Endothelial cell (in vitro differentiated cells): ENCODE measurements at places on chromosomes 12 and 14. TPM values are rescaled to one million over a fixed set of nuclear protein-coding genes. Genes with fewer than 3 reads are reported as not detected.

GRCh38 chr12:47867495-47867941, 37.3 kb downstream of the VDR start:
- DNase-seq, result no peak

GRCh38 chr12:96120359-96121100, 73.6 kb upstream of the ELK3 start:
- no peak for DNase-seq

SDS gene
- not detected for total RNA-seq

DNA sequence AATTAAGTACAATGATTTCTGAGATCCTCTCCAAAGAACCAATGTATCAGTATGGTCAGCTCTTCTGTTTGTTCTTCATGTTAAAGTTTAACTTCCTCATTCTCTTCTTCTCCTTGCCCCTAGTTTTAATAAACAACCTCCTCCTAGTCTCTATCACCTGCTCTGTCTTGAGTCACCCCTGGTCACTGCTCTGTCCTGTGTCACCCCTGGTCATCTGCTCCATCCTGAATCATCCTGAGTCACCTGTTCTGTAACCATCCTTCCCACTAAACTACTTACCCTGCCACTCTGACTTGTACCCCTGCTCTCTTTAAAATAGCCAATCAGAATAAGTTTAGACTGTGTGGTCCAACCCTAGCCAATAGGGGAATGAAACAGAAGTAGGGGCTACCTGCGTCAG, 100.5 kb downstream of the ALG10B start:
- no peak for DNase-seq

GRCh38 chr12:51947246-51947996, 4.1 kb upstream of the ACVR1B start:
- DNase-seq, result no peak

- no peak for DNase-seq
Observed at GRCh38 chr14:89519040-89519439, 102.0 kb upstream of the FOXN3 start.

GSKIP gene
- 27.6 TPM for total RNA-seq

GIT2 gene
- total RNA-seq, result 89.1 TPM

- no peak for DNase-seq
Observed at GRCh38 chr12:98808243-98808875, 163.3 kb downstream of the APAF1 start.

GRCh38 chr12:118060301-118061010, 523 bp downstream of the WSB2 start:
- peak; percentile 45 for DNase-seq

DNA sequence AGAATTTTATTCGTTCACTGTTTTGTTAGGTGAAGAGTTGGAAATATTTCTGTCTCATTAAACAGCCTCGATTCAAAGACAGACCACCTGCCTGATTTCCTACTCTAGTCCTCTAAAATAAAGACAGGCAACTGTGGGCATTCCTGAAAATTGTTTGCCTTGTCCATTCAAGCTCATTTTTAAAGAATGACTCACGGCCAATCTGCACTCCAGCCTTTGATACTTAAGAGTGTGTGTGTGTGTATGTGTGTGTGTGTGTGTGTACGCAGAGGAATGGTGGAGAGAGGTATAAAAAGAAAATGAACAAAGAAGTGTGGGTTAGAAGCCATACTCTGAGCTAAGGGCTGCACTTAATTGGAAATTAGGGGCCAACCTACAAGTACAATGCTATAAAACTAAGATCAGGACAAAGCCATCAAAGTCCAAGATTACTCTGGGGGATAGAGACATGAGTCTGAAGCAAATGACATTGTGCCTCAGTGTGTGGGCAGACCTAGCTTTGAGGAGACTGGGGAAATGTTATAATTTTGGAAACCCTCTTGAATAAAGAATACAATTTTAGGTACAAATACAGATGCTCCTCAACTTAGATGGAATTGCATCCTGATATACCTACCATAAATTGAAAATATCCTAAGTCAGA, 45.6 kb upstream of the SOCS2 start:
- DNase-seq, result no peak

- no peak for DNase-seq
Observed at GRCh38 chr14:74924061-74924460, 1.0 kb upstream of the RPS6KL1 start.

DNA sequence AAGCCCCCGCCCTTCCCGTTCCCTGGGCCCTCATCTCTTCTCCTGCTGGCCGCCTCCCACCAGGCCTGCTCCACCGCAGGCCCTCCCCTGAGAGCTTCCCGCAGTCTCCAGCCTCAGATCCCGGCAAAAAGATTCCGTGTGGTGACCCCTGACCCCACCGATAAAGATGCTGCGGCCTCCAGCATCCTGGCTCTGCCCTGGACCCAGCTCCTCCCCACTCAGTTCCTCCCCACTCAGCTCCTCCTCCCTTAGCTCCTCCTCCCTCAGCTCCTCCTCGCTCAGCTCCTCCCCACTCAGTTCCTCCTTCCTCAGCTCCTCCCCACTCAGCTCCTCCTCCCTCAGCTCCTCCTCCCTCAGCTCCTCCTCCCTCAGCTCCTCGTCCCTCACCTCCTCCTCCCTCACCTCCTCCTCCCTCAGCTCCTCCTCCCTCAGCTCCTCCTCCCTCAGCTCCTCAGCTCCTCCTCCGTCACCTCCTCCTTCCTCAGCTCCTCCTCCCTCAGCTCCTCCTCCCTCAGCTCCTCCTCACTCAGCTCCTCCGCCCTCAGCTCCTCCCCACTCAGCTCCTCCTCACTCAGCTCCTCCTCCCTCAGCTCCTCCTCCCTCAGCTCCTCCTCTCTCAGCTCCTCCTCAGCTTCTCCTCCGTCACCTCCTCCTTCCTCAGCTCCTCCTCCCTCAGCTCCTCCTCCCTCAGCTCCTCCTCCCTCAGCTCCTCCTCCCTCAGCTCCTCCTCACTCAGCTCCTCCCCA, 17.0 kb downstream of the NOC4L start:
- DNase-seq, result no peak

DNA sequence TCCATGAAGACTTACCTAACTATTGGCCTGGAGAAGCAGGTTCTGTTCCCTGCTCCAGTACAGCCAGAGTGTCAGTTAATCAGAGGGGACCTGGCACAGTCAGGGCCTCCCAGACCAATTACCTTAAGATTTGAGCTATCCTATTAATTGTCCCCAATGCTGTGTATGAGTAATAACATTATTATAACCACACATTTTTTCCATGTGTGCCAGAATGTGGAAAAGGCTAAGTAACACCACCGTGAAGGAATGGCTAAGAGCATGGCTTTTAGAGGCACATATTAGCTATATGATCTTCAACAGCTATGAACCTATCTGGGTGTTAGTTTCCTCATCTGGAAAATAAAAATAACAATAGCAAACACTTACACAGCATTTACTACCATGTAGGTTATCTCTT, 111.1 kb upstream of the RAP1B start:
- DNase-seq, result no peak

- no peak for DNase-seq
Observed at GRCh38 chr12:132773077-132773955, 11.7 kb upstream of the ANKLE2 start.

DNA sequence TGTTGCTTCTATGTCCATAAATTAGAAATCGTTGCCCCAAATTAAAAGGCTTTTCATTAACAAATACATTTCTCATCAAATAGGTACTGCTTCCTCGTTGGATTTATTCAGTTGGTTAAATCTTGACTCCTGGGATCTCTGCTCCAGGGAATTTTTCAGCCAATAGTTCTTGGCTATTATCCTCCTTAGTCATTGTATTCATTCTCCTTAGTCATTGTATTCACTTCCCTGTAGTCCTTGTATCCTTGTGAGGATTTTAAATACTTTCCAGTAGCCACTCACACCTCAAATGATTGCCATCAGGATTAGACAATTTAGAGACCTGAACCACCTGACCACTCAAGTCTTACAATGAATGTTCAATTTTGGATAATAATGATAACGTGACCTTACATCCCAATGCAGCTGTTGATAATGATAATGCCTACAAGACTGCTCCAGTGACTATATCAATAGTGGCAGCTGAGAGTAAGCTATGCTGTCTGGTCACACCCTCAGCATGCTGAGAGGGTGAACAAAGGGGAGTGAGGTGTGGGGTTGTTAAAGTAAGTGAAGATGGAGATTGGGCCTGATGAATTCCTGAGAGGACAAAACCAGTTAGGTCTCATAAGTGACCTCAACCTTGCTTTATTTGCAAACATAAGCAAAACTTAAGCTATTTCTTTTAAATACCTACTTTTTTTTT, 193.7 kb upstream of the RTL1 start:
- DNase-seq, result no peak

- DNase-seq, result no peak
Observed at GRCh38 chr12:17108877-17109541, 503.0 kb upstream of the LMO3 start.

DNA sequence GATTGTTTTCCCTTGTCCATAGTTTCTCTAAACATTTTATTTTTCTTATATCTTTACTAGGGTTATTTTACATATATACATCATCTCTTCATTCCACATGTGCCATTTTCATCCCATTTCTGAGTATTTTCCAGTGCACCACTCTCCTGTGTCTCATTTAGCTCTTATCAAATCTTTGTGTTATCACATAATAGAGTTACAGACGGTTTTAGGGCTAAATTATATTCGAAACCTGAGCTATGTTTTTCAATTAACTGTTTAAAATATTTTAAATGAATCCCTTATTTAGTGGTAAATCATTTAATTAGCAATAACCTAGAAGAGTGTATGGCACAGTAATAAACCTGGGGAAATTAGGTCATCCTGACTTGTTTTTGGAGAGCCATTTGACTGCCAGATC, 160.4 kb upstream of the DCN start:
- DNase-seq, result no peak

- peak; percentile 86 for DNase-seq
Observed at GRCh38 chr12:107317751-107318555, 224.6 kb upstream of the CRY1 start.

CORO1C gene
- 380 TPM for total RNA-seq

DNA sequence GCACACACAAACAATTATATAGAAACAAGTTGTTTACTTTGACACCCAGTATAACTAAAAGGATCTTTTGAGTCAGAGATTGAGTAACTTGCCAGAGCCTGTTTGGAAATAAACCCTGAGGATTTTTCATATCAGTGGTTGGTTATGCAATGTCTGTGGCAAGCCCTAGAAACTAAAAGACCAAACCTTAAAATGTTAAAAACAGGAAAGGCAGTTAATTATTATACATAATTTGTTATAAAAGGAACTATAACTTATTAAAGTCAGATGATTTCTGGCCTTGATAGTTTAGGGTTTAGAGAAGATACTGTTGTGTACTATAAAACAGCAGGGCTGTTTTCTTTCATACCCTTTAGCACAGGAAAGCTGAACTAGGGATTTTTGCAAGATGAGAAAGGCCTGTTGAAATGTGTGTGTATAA, 44.1 kb downstream of the PSEN1 start:
- no peak for DNase-seq

SOX5 gene
- total RNA-seq, result 23.1 TPM

CFAP54 gene
- total RNA-seq, result 2.5 TPM

- DNase-seq, result no peak
Observed at GRCh38 chr12:94207467-94207848, 59.1 kb downstream of the PLXNC1 start.

- peak; percentile 72 for DNase-seq
Observed at GRCh38 chr12:1583421-1584078, 10.8 kb downstream of the FBXL14 start.

DNA sequence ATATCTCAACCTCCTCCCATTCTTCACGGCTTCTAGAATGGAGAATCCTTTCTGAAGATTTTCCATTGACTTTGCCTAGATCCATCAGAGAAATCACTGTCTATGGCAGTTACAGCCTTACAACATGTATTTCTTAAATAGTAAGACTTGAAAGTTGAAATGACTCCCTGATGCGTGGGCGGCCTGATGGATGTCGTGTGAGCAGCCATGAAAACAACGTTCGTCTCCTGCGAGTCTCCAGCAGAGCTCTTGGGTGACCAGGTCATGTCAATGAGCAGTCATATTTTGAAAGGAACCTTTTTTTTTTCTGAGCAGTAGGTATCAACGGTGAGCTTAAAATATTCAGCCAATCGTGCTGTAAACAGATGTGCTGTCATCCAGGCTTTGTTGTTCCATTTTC, 139.9 kb upstream of the C14orf180 start:
- DNase-seq, result no peak

P2RX7 gene
- 0.82 TPM for total RNA-seq

- no peak for DNase-seq
Observed at GRCh38 chr14:76811561-76811960, 1.1 kb downstream of the ANGEL1 start.

GRCh38 chr14:92460916-92461579, 52.5 kb upstream of the RIN3 start:
- DNase-seq, result no peak

DNA sequence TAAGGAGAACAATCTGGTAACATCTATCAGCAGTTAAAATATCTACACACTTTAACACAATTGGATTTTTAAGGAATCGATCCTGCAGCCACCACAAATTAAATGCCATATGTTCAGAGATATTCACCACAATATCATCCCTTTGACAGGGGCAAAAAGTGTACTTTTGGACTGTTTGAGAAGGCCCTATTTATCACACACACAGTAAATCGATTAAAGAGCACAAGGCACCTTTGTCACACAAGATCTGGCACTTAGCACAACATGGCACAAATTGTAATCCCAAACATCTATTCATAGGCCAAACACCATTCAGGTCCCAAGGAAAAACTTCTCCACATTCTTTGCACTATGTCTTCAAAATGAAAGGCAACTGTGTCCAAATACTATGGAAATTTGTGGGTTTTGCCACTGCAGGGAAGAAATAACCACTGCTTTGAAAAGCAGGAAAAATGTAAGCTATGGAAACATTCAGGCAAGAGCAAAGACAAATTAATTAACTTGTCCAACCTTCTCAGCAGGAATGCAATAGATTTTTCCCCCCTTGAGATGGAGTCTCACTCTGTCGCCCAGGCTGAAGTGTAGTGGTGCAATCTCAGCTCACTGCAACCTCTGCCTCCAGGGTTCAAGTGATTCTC, 282.5 kb upstream of the TMPO start:
- no peak for DNase-seq

PTGER2 gene
- not detected for total RNA-seq

DNA sequence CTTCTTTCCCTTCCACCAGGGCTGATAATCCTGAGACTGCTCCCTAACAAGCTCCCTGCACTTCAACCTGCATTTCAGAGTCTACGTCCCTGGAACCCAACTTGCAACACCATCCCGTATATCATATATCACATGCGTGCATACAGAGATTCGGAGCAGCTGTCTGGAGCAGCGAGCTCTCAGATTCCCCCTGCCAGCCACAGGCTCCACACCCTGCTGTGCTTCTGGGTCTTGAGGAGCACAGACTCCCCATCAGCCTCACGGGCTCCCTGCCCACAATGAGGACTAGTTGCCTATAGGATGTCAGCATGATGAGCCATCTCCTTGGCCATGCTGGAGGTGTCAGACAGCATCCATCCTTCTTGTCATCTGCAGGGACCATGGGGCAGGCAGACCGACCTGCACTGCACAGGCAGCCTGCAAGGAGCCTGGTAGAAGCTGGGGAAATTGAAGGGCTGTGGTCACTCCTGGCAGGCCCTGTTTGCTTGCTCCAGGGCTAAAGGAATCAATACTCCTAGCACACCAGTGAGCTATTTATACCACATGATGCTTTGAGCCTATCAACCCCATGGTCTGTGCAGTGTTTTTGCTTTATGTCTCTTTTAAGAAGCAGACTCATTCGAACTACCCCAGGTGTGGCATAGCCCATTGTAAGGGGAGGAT, 19.6 kb upstream of the HDAC7 start:
- no peak for DNase-seq
